ENCODE measurements at places on chromosomes 12 and 14.

- no peak for DNase-seq
Measured at GRCh38 chr12:72295744-72296143, 23.6 kb downstream of the TRHDE start.

DNA sequence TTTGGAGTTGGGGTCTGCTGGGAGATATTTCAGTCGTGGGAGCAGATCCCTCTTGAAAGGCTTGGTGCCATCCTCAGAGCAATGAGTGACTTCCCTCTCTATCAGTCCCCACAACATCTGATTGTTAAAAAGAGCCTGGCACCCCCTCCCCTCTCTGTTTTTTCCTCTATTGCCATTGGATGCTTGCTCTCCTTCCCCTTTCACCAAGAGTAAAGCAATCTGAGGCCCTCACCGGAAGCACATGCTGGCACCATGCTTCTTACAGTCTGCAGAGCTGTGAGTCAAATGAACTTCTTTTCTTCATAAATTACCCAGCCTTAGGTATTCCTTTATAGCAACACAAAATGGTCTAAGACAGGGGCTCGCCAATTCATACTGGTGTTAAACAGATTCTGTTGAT, 99.1 kb upstream of the CCND2 start:
- DNase-seq: no peak

- no peak for DNase-seq
Measured at GRCh38 chr14:50334211-50334610, 22.1 kb downstream of the DMAC2L start.

DNA sequence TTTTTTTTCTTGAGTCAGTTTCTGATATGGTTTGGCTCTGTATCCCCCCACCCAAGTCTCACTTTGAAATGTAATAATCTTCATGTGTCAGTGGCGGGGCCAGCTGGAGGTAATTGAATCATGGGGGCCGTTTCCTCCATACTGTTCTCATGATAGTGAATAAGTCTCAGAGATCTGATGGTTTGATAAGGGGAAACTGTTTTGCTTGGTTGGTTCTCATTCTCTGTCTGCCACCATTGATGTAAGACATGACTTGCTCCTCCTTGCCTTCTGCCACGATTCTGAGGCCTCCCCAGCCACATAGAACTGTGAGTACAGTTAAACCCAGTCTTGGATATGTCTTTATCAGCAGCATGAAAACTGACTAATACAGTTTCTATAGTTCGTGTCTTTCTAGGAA, 42.9 kb downstream of the WNK1 start:
- no peak for DNase-seq

- no peak for DNase-seq
Measured at GRCh38 chr14:52690983-52691760, 4.2 kb downstream of the ERO1A start.

- no peak for DNase-seq
Measured at GRCh38 chr12:70985850-70986249, 65.3 kb upstream of the PTPRR start.

DNA sequence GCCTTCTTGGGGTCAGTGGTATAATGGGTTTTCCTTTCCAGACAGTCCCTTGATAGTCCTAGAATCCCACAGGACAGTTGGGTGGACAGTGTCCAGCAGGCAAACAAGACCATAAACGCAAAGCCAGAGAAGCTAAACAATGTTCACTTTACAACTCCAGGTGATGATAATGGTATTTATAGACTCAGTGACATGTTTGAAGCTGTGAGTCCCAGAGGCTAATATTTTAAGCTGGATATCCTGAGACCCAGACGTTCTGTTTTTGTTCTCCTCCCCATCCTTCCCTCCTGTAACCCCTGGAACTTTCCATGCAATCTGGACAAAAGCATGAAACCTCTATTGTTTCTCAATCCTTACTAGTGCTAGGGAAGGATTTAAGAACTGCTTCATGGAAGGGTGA, 121.0 kb downstream of the ZFP36L1 start:
- no peak for DNase-seq

DNA sequence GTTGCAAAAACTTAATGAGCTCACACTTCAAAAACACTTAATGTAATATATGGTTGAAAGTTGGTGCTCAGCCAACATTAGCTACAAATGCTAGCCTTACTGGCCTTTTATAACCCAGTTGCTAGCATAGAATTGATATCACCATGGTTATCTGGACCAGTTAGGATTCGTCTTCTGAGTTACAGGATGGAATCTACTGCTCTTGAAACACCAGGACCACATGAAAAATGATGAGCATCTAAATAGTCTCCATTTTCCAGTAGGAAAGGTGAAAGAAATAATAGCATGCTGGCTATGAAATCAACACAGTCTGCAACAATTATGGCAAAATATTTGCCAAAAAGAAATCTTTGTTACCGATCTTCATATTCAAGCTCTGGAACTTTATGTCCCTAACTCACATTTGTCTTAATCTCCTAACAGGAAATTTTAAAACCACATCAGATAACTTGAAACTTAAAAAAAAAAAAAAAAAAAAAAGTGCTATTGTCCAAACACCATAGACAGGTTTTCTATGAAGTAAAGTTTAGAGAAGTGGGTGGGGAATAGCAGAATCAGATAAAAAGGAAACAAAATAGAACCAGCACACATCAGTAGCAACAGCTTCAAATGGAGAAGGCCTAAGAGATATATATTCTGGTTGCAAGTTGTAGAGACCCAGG, 12.6 kb upstream of the CD69 start:
- DNase-seq: no peak

GRCh38 chr12:68792952-68793351, 15.0 kb upstream of the MDM2 start:
- peak; percentile 87 for DNase-seq

DNA sequence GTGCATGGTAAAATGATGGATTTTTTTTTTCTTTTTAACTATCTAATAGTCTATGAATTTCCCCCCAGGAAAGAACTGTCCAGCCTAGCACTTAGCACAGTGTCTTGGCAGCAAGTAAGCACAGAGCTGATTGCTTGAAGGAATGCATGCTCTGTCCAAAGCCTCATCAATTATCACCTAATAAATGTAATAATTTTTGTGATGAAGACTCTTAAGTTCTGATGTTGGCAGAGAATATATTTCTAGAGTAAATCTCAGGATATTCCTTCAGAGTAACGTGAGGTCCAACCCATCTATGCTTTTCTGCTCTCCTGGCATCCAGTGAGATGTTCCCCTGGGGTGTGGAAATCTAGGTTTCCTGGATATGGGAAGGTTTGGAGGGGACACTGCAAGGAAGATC, 152.4 kb downstream of the TMX1 start:
- no peak for DNase-seq

GRCh38 chr12:9329019-9329418, 120.8 kb upstream of the PZP start:
- no peak for DNase-seq

DNA sequence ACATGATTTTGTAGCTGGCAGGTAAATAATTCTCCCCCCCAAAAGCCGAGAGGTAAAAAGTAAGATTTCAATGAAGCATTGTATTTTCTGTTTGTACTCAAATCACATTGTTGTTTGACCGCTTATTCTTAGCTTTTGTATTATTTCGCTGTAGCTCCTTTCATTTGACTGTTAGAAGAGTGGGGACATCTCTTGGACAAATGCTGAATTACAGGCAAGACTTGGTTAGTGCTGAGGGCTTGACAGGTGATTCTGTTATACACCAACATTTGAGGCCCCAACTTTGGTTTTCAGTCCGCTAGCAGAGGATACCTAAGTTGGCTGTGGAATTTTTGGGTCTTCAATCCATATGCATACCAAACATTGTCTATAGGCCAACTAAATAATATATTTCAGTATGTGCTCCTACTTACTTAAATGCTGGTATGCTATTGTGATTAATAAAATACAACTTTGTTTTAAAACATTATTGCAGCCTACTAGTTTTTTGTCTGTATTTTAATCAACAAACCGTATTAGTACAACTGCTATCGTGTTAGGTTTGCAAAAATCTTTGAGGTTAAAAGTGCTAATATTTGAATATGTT, 102.2 kb downstream of the ERC1 start:
- no peak for DNase-seq

DNA sequence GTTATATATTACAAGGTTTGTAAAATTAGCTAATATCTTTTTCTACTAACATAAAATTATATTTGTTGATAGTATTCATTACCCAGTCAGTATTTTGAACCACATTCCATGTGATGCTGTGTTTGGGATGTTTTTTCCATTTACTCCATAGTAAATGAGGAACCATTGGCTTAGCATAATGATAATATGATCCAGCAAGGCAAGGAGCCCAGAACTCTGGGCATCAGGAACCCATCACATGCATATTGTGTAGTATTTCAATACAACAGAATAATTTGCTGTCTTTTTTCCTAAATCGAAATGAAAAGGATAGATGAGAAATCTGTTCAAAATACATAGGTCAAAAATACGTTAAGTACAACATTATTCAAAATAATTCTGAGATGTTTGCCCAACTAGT, 48.7 kb upstream of the GARIN2 start:
- DNase-seq: no peak

DNA sequence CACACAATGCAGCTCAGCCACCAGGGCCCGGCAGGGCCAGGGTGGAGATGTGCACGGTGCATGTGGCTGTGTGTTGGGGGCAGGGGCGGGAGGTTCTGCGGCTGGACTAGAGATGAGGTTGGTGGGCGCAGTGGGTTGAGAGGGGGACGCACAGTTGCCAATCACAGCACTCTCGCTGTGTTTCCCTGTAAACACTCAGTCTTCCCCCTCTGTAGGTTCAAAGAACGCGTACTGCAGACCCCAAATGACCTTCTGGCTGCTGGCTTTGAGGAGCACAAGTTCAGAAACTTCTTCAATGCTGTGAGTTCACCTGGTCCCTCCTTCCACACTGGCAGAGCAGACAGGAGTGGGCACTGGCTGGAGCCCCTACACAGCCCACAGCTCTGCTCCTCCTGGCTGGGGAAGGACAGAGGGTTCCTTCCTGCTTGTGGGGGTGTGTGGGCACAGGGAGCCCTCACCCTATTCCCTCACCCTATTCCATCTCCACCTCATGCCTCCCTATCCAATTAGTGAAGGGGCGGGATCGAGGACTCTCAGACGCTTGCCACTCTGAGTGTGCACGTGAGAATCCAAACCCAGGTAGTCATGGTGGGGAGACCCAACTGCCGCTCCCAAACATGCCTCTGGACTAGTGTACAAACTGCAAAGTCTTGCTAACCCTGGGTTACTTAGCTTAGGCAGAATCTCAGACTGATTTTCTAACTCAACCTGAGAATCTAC, 17.8 kb downstream of the OTUB2 start:
- no peak for DNase-seq

- peak; percentile 31 for DNase-seq
Measured at GRCh38 chr14:21505012-21505553, 6.1 kb downstream of the METTL3 start.

DNA sequence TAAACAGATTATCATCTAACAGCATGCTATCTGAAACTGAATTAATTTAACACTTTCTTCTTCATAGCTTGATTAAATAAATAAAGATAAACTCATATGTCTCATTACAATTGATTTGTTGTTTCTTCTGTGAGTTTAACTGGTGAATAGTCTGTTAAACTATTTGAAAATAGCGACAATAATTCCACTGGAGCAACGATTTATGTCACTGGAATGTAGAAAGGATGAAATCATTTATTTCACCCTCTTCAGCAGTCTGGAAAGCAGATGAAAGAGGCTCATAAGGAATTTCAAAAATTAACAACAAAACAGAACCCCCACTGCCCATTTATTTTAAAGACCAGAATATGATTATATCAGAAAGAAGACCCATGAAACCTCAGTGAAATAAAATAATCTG, 1165.1 kb upstream of the USP15 start:
- DNase-seq: no peak

GRCh38 chr14:85883966-85884365, 354.0 kb downstream of the FLRT2 start:
- DNase-seq: no peak

DNA sequence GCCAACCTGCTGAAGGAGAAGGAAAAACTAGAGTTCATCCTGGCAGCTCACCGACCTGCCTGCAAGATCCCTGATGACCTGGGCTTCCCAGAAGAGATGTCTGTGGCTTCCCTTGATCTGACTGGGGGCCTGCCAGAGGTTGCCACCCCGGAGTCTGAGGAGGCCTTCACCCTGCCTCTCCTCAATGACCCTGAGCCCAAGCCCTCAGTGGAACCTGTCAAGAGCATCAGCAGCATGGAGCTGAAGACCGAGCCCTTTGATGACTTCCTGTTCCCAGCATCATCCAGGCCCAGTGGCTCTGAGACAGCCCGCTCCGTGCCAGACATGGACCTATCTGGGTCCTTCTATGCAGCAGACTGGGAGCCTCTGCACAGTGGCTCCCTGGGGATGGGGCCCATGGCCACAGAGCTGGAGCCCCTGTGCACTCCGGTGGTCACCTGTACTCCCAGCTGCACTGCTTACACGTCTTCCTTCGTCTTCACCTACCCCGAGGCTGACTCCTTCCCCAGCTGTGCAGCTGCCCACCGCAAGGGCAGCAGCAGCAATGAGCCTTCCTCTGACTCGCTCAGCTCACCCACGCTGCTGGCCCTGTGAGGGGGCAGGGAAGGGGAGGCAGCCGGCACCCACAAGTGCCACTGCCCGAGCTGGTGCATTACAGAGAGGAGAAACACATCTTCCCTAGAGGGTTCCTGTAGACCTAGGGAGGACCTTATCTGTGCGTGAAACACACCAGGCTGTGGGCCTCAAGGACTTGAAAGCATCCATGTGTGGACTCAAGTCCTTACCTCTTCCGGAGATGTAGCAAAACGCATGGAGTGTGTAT, 2.4 kb downstream of the FOS start:
- no peak for DNase-seq

DNA sequence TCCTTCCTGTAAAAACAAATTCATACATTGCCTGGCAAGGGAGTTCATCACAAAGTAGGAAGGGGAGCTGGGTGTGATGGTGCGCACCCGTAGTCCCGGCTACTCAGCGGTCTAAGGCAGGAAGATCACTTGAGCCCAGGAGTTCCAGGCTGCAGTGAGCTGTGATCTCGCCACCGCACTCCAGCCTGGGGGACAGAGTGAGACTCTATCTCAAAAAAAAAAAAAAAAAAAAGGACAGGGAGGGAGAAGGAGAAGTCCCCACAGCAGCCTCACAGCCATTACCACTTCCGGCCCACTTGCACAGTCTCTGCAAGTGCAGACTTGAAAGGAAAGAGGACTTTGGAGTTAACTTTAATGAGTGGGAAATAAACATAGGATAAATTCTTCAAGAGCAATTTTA, 121.0 kb downstream of the FBXL14 start:
- peak; percentile 13 for DNase-seq

GRCh38 chr14:42806909-42807315, 1200.2 kb downstream of the LRFN5 start:
- DNase-seq: no peak

GRCh38 chr14:72828604-72829003, 65.3 kb downstream of the DPF3 start:
- no peak for DNase-seq

DNA sequence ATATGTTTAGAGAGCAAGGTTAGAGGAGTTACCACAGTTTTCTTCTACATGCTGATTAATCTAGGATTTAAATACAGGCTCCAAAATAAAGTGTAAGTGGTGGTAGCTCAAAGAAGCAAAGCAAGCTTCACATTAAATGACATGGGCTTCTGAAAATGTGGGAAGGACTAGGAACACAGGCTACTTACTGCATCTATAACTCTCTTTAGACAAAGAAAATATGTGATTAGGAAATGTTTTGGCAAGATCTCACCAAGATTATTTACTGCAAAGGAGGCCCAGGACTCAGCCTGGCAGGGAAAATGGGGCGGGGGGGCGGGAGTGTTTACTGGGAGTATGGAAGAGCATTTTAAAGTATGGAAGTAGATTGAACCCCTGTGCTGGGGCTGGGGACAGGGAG, 39.4 kb downstream of the ETV6 start:
- no peak for DNase-seq

- no peak for DNase-seq
Measured at GRCh38 chr12:6171409-6172015, 28.7 kb upstream of the CD9 start.

- peak; percentile 2 for DNase-seq
Measured at GRCh38 chr12:63480186-63480585, 188.1 kb downstream of the DPY19L2 start.
